Neural progenitor cell (in vitro differentiated cells): ENCODE measurements at places on chromosomes 3 and 15. TPM values are rescaled to one million over a fixed set of nuclear protein-coding genes. Genes with fewer than 3 reads are reported as not detected.

The KNG1 gene
- total RNA-seq: not detected in 2 replicates

The CHRM5 gene
- not detected in 2 replicates for total RNA-seq

The LSAMP gene
- total RNA-seq: 13.3 and 18.0 TPM in 2 replicates

DNA sequence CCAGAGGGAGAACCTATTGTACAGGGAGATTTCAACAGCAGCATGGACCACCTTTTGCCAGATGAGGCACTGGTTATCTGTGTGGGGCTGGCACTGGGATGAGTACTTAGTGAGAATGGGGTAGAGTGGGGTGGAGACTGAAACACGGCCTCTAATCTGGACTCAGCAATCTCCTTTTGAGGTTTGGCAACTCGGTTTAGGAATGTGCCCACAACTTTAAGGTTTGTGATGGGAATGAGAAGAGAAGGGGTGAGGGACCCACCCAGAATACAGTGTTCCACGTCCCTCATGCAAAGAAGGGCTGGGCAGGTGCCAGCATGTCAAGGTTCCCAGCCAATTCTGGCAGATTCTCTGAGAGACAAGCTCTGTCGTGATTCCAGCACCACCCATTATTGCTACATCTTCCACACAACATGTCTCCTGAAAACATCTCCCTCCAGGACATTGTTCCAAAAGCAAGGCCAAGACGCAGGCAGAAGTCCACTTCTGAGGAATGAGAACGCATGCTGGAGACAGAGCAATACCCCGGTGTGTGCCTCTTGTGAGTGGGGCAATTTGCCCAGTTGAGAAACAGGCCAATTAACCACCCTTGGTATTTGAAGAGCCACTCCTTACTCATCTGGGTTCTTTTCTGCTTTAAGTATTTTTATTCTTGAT is 37.5 kb upstream of the CCR4 start:
- no peak for DNase-seq

DNA sequence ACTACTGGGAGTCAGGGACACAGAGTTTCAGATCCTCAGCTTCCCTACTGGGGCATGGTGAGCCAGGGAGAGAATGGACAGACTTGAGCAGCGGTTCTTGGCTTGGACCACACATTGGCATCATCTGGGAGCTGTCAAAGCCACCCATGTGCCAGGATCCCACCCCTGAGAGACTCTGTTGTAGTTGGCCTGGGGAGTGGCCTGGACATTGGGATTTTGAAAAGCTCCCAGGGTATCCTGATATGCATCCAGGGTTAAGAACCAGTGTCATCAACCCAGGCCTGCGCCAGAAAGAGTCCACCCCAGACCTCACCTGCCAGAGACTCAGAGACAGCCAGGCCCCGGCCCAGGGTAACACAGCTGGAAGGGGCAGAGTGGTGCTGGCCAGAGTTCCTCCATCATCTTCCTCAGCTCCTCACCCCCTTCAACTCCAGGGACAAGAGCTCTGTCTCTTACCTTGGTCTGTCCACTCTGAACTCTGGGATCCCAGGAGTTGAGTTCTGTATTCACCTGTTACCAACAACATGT is 33.0 kb upstream of the CHRNB4 start:
- DNase-seq: no peak

DNA sequence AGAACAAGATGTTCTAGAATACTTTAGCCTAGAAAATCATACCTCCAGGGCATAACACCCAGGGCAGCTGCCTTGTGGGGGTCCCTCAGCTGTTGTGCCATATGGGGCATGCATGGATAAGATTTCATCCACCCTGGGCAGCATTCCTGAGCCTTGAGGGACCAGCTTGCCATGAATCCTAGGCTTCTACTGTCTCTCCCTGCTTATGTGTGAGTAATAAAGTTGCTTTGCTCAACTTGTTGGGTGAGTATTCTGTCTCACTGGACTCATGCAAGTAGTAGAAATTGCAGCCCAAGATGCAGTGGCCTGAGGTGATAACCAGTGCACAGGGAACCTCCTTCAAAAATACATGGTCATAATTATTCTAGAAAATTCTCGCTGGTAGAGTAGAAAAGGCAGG is 52.1 kb upstream of the EPHB1 start:
- DNase-seq: no peak

DNA sequence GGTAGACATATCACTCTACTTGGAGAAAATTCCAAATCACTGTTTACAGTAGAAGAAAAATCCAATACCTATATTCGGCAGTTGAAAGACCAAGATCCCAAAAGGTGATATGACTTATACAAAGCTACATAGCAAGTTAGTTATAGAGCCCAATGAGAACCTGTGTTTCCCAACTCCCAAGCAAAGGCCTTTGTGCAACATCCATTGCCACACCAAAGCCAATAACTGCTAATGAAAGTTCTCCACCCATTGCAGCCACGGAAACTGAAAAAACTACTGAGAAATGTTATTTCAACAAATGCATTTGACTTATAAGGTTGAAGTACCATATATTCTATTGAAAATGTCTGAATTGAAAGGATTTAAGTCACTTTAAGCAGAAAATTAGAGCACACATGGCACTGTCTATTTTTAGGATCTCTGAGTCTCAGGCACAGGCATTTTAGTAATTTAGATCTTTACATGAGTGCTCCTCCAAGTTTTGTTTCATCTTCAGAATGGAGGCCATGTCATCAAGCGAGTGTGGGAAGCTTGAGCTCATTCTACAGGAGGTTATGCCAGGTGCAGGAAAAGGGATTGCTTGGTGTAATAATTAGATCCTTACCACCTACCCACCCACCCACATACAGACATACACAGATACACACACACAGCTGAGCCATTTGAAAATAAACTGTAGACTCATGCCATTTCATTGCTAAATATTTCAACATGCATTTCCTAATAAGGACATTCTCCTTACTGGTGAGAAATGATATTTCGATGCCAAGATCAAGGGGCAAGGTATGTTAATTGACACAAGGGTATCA is 19.7 kb upstream of the ANO10 start:
- DNase-seq: no peak

DNA sequence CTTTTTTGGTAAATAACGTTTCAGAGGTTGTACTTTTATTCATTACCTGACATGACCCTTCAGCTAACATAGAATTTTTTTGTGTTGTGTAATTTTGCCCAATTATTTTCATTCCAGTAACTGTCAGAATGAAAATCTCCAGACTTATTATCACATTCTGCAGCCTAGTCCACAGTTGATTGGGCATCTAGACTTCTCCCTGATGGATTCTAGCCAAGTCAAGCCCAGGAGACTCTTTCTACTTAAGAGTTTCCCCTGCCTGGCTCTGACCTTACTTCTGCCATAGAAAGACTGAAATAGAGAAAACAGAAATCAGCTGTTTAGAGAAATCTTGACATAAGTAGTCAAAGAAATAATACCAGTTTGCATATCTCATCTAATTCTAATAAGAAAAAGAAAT is 82.9 kb upstream of the CDAN1 start:
- DNase-seq: no peak

- no peak for DNase-seq
These were observed 9.2 kb downstream of the RAP2B start for GRCh38 chr3:153171256-153171655.

DNA sequence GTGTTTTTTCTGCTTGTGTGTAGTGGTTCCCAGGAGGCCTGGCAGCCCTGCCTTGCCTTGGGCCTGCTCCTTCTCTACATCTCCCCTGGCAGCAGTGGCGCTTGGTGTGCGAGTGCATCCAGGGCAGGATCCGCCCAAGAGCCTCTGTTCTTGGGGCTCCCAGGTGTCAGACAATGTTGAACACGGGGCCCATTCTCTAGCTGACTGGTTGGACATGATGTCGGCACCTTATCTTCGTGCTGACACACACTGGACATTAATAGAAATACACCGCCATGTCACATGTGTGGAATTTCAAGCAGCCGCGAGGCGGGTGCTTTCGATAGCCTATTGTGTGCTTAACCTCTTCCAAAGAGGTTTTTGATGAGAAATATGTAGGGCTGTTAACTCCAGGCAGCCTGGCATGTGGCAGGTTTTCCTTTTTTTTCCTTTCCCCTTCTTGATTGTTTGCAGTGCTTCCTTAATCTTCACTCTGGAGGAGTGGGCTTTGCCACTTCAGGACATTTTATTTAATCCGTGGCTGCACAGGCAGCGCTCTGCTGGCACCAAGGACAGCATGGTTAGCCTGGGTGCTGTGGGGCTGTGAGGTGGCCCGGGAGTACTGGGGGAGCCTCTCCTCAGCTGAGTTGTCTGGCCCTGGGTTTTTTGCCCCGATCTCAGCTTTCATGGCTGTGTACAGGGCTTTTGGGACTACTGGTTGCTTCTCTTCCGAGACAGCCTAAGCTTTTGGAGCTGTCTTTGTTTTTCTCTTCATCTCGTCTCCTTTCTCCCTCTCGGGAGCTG is 42.5 kb downstream of the CHCHD6 start:
- no peak for DNase-seq

DNA sequence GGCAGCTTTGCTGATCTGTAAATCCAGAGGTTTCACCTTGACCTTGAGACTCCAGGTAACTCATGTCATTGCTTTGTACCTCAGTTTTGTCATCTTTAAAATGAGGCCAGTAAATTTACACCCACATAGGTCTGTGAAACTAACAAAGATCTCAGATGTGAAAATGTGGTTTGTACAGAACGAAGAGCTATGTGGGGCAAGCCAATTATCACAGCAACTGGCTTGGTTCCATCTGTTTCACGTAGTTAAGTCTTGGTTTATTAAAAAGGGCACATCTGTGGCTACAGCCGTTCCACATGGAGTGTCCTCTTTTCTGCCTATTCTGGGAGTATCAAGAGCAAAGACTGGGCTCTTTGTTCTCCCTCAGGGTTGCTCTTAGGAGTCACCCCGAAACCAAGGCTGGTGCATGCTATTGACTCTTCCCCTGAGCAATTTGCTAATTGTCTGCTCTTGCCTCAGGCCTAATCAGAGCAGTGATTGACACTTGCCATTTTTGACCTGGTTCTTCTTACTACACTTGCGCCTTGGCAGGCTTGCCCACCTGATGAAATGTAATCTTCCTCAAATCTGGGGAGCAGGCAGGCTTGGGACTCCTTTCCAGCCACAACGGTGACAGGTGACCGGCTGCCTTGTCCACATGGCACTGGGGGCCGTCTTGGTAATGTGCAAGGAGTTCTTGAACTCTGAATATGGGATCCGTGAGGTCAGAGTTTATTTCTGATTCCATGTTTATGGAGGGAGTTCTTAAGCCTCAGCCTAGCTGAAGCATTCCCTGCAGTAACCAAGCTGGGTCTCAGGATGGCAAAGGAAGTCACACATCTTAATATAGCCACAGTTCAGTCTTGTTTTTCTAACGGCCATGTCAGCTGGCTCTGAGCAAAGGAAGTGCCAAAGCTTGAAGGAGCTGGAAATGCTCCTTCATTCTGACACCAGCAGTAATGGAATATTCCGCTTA is 40.1 kb downstream of the EAF1 start:
- DNase-seq: no peak
